ENCODE measurements at places on chromosomes 13 and 19. TPM values are rescaled to one million over a fixed set of nuclear protein-coding genes. Genes with fewer than 3 reads are reported as not detected.
A peak's percentile ranks its signal among the peaks of the same experiment; 100 is the strongest.

DNA sequence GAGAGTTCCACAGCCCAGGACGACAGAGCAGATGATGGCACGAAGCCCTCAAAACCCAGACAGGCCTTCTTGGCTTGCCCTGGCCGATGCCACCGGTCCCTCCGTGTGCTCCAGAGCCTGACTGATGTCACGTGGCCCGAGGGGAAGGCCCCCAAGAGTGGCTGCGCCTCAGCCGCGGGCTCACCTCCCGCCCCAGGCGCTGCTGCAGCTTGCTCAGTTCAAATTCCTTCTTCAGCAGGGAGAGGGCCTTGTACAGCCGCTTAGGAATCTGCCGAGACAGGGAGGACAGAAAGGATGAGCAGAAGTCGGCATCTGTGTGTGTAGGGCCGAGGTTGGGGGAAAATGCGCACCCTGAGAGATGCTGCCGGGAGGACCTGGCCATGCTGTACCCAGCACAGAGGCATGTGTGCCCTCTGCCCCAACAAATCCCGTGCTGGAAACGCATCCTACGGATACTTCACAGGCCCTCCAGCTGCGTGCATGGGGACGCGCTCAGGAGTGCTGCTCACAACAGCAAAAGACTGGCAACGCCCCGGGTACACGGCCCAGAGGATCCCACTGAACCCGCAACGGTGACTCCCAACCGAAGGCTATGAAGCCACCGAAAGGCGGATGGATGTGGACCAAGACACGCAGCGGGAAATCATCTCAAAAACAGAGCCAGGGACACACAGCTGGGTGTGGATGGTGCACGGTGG, 12.9 kb downstream of the LONP1 start:
- DNase-seq = no peak

DNA sequence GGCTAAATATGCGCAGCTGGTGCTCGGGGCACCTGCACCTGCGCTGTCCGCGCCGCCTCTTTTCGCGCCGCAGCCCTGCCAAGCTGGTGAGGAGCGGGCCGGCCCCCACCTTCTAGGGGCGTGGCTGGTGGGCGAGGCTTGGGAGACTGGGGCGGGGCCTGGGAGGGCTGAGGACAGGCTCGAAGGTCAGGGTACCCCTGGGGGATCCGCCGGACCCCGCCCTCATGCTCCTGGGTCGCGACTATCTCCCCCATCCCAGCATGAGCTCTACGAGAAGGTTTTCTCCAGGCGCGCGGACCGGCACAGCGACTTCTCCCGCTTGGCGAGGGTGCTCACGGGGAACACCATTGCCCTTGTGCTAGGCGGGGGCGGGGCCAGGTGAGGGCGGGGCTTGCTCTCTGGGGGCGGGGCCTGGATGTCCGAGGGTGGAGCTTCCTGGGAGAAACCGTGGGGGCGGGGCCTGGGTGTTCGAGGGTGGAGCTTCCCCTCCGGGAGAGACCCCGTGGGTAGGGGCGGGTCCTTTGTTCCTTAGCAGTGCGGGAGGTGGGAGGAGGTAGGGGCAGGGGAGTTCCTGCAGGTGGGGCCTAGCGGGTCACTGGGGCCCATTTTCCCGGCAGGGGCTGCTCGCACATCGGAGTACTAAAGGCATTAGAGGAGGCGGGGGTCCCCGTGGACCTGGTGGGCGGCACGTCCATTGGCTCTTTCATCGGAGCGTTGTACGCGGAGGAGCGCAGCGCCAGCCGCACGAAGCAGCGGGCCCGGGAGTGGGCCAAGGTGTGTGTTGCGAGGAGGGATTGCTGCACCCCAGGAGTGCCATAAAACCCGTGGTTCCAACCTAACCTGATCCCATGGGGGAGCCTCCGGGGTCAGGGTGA, 19.7 kb downstream of the PNPLA6 start:
- no peak for DNase-seq

GRCh38 chr13:106680796-106681472, 113.0 kb upstream of the ARGLU1 start:
- DNase-seq = no peak

Gene ZNF132
- 15.1 TPM for polyA plus RNA-seq

GRCh38 chr19:23810496-23810895, 51.8 kb upstream of the ZNF681 start:
- no peak for DNase-seq

- no peak for DNase-seq
Observed at GRCh38 chr13:90403330-90404082, 944.0 kb upstream of the MIR17HG start.

- no peak for DNase-seq
Observed at GRCh38 chr19:29487432-29487831, 38.4 kb upstream of the VSTM2B start.

Gene SH2D3A
- 5.7 TPM for polyA plus RNA-seq

Gene ACER1
- 0.12 TPM for polyA plus RNA-seq

DNA sequence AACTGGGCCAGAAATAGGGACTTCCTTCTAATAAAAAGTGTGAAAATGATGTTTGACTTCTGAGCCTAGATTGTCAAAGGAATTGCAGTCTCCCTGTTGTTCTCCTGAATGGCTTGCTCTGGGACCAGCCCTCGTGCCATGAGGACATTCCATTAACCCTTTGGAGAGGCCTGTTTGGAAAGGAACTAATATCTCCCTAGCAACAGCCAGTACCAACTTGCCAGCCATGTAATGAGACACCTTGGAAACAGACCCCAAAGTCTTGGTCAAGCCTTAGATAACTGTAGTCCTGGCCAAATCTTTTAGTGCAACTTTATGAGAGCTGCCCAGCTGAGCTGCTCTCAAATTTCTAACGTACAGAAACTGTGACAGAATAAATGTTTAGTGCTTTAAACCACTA, 8.2 kb upstream of the SIAH3 start:
- peak; percentile 69 for DNase-seq

Gene LSR
- polyA plus RNA-seq = 65.3 TPM

Gene ZNF558
- 46.9 TPM for polyA plus RNA-seq

Gene CDC42EP5
- 27.1 TPM for polyA plus RNA-seq

Gene NBEA
- 15.3 TPM for polyA plus RNA-seq

- no peak for DNase-seq
Observed at GRCh38 chr13:51052581-51052980, 58.5 kb downstream of the C13orf42 start.

Gene C19orf18
- 0.97 TPM for polyA plus RNA-seq

DNA sequence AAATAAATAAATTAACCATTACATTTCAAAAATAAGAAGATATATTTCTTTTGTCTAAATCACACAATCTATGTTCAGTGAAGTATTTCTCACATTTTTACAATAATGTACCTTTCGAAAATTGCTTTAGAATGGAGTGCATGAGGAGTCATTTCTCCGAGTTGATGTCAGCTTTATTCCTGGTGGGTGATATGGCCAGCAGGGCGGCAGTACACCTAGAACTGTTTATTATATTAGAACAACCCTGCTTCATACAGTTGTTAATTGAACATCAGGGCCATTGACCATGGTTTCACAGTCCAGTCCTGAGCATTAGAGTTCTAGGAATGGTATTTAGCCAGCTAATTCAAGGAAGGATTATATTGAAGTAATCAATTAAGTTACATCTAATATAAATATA, 696.3 kb upstream of the SLC10A2 start:
- no peak for DNase-seq

DNA sequence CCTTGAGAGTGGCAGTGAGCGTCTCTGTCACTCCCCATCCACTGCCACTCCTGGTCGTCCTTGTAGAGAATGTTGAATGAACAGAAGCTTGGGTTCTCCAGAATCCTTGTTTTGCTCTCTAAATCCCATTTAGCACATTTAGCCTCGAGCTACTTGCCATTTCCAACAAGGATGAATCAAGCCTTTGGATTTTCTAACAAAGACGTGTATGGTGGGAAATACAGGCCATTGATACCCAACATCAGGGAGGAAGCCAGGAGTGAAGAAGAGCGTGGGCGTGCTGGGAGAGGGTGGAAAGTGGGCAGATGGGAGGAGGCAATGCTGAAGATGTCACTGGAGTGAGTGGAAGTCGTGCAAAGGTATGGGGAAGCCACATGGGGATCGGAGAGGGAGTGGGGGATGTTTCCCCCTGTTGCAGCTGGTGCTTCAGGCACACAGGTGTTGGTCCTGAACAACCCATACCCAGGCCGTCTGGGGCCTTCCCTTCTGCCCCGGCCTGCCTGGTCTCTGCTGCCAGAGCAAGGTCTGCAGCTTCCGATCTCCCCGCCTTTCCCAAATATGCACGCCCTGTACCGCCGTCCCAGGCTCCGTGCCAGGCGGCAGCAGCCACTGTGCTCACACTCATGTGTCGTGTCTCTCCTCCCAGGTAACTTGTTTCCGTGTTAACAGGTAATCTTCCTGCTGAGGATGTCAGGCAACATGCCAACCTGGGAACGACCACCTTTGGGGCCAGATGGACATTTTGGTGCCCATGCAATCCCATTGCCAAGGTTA, 48.7 kb downstream of the ZIC5 start:
- DNase-seq = no peak

- DNase-seq = no peak
Observed at GRCh38 chr19:16076958-16077611, 790 bp downstream of the TPM4 start.
